Stimulated activated CD8-positive, alpha-beta memory T cell treated with anti-CD3 and anti-CD28 coated beads, Interleukin-2, amount 100 ng/mL, for 1 hour (primary cell): ENCODE measurements at places on chromosomes 16 and 17.

GRCh38 chr17:13510062-13510461 is 91.7 kb downstream of the HS3ST3A1 start:
- DNase-seq: no peak

DNA sequence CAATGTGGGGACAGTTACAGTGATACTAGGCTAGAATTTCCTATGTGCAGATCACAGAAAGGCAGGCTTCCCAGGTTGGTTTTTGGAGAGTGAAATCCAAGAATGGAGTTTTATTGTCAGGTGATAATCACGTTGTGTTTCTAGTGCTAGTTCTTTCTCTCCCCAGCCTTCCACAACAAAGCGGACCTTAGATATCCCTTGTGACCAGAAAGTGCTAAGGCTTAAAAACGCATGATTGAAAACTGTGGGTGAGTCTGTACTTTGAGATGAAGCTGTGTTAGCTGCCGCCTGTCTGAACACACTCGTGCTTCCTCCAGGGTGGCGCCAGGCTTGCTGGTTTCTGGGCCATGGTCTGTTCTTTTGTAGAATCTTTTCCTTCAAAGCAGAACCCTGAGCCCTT is 52.1 kb downstream of the BANP start:
- no peak for DNase-seq

DNA sequence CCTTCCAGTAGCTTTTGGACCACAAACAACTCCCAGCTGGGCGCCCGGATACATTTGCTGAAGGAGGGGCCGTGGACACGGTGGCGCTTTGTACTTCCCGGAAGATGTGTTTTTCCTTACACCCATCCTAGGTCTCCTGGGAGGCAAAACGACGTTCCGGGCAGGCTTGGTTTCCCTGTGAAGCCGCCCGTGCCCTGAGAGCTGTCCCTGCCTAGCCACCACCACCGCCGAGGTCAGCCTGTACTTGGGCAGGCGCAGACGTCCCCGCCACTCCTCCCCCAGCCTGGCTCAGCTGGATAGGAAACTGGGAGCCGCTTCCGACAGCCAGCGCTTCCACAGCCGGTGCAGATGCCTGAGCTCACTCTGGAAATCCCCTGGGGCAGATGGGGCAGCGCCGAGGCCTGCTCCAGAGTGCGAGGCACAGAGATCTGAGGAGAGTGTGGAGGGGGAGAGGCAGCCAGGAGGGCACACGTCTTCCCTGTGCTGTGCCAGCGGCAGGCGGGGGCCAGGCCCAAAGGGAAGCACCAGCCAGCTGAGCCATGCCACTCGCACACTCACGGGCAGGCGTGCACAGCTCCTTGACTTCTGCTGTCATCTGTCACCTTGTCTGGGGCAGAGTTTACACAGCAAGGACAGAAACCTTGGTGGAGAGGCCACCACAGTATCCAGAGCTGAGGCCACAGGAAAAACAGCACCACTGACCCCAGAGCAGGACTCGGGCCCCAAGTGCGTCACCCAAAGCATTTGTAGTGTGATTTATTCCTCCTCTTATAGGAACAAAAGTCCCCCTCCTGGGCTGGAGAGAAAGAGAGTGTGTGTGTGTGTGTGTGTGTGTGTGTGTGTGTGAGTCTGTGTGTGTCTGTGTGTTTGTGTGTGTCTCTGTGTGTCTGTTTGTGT is 3.0 kb downstream of the RHBDF2 start:
- DNase-seq: no peak

DNA sequence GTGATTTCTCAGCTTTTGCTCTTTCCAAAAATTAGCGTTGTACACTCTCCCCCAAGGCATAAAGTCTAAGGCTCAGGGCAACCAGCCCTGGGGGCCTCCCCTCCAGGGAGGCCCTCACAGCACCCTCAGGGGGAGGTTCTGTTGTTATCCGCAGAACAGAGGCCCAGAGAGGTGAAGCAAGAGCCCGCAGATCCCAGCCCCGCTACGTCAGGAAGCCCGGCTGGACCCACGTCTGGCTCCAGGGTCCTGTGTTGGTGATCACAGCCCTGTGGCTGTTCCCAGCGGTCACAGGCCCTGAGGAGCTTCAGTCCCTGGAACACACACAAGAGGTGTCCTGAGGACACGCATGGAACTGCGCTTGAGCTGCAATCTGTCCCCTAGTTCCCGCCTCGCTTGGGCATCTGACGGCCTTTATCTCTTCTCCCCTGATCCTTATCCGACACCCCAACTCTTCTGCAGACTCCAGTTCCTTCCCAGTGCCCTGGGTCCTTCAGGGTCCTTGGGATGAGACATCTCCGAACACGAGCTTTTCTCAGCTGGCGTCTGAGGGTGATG is 1.1 kb upstream of the ZG16B start:
- no peak for DNase-seq

- DNase-seq: no peak
Measured at GRCh38 chr16:87970186-87970585, 19.0 kb downstream of the BANP start.

DNA sequence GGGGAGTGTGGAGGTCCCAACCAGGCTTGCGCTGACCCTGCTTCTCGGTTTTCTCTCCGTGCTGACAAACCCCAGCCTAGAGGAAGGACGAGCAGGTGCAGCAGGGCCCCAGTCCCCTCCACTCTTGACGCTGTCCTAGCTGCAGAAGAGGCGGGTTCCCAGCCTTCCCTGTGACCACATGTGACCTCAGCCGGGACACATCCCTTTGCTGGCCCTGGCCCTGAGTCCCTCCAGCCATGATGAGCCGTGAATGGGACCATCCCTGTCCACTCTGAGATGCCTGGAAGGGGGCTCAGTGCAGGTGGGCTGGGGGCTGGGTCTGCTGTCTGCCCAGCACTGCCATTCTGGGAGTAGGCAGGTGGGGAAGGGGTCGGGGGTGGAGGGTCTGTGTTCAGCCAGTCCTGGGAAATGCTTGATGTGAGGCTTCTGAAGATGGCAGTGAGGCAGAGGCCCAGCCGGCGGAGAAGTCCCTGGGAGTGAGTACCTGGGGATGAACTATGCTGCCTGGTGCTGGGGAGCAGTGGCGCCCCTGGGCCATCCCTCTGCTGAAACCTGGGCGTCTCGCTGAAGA is 1.9 kb upstream of the TUBB3 start:
- no peak for DNase-seq

GRCh38 chr17:56597495-56597990 is 4.0 kb downstream of the NOG start:
- no peak for DNase-seq

GRCh38 chr16:5010576-5011329 is 23.0 kb downstream of the NAGPA start:
- no peak for DNase-seq

DNA sequence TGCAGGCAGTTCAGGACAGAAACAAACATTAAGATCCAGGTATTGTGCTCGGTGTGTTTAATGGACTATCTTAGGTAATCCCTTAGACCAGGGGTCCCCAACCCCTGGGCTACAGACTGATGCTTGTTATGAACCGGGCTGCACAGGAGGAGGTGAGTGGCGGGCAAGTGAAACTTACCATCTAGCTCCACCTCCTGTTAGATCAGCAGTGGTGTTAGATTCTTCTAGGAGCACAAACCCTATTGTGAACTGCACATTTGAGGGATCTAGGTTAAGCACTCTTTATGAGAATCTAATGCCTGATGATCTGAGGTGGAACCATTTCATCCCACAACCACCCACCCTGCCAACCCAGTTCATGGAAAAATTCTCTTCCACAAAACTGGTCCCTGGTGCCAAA is 37.8 kb upstream of the ASIC2 start:
- no peak for DNase-seq

DNA sequence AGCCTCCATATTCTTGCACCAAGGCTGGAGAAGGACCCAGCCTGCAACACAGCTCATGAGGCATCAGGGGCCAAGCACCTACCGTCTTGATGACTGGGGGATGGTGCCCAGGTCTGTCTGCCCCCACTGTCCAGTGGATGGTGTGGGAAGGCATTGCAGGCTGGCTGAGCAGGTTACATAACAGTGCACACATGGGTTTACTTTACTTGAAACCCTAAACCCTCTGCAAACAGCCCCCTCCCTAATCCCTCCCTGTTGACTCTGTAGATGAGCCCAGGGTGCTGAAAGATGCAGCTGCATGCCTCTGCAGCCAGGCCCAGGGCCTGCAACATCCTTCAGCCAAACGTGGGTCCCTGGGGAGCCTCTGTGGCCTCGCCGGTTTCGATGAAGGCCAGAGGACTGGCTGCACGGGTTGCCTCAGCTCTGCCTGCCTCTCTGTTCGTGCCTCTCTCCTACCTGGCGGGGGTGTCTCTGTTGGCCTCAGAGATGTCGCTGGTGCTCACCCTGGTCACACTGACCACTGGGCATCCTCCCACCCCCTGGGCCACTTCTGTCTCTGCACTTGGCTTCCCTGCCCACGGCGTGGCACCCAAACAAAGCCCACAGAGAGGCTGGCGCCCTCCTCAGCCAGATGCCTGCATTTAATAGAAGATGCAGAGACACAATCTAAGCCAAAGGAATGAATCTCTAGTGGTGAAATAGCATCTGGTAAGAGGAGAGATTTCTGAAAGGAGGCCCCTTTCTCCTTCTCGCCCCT is 95.1 kb downstream of the METRNL start:
- DNase-seq: no peak

- DNase-seq: peak; percentile 24
Measured at GRCh38 chr17:8994319-8994718, 27.0 kb upstream of the NTN1 start.

DNA sequence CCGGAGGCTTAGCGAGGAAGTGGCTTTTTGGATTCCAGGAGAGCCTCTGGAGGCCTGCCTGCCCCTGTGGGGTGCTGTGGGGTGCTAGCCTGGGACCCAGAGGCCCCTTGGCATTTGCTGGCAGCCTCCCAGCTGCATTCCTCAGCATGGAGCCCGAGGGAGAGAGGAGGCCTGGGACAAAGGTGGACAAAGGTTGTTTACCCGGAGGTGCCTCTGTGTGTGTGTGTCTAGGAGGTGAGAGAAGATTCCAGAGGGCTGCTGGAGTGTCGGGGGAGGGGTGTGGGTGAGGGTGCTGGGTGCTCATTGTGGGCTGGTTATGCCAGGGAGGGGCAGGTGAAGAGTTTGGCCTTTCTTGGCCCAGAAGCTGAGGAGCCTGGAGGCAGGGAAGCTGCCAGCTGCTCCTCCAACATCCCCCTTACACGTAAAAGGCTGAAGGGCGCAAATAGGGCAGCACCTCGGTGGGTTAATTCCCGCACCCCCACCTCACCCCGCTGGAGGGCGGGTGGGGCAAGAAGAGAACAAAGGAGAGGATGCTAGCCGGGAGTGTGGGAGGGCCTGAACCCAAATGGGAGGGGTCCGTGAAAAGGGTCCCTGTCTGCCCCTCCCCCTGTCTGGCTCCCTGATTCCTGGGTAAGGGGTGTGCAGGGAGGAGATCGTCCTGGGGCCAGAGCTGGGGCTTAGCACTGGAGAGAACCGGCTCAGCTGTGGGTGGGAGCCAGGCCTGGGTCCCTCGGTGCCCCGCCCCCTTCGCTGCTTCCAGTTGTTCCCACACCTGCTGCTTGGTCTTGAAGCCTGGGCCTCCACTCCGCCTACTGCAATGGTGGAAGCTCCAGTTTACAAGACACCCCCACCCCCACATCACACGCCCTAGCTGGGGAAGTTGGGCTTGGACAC is 9.9 kb downstream of the HEXIM2 start:
- no peak for DNase-seq

DNA sequence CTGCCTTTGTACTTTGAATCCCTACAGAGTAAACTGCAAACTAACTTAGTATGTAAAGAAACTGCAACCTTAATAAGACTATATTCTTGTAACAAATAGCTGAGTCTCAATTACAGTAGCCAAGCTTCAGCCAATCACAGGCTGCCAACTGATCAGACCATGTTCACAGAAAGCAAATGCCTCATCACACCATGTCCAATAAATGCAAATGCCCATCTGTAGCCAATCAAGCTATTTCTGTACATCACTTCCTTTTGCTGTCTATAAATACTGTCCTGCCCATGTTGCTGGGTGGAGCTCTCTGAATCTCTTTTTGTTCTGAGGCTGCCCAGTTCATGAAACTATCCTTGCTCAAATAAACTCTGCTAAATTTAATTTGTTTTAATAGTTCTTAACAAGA is 531.7 kb upstream of the TOM1L1 start:
- no peak for DNase-seq

- DNase-seq: no peak
Measured at GRCh38 chr17:74663561-74663960, 40.0 kb upstream of the CD300E start.

DNA sequence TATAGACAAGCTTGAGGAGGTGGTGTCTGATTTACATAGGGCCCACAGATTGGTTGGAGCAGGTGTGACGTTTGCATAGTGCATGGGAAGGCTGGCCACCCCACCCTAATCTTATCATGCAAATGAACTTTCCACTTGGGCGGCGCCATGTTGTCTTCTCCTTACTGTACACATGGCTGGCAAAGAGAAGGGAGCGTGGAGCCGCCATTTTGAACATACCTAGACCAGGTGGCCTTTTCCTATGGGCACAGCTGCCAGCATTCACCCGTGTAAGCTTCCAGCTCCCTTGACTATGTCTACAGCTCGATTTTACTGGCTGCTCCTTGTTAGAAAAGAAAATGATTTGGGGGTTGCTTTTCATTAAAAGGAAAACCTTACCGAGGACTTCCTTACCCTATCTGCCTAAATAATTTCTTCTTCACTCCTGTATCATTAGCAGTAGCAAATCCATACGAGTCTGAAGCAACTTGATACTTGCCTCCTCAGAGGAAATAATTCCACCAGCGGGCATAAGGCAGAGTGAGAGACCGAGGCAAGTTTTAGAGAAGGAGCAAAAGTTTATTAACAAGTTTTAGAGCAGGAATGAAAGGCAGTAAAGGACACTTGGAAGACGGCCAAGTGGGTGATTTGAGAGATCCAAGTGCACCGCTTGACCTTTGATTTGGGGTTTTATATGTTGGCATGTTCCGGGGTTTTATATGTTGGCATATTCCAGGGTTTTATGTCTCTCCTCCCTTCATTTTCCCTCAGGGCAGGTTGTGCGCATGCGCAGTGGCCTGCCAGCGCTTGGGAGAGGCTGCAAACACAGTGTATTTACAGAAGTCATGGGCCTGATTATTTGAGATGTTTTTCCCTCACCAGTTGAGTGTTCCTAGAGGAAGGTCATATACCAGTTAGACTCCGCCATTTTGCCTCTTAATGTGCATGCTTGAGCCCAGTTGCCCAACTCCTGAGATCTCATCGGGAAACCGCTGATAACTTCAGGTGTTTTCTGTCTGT is 65.7 kb downstream of the MARF1 start:
- DNase-seq: no peak

- no peak for DNase-seq
Measured at GRCh38 chr17:80794281-80795089, 197.2 kb upstream of the CHMP6 start.

GRCh38 chr17:5669191-5669590 is 84.9 kb upstream of the NLRP1 start:
- DNase-seq: no peak

DNA sequence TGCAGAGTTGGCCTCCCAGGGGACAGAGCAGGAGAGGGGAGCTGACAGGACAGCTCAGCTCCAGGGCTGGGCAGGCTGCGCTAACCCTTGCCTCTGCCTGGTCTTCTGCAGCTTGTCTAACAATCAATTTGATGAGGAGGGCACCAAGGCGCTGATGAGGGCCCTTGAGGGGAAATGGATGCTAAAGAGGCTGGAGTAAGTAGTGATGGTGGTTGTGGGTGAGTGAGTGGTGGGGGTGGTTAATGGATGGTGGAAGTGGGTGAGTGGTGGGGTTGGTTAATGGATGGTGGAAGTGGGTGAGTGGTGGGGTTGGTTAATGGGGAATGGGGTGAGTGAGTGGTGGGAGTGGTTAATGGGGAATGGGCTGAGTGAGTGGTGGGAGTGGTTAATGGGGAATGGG is 22.0 kb upstream of the CPNE2 start:
- no peak for DNase-seq

- DNase-seq: no peak
Measured at GRCh38 chr16:65121870-65122723, at the start of gene CDH11. Gene CDH11 (minus strand): TSS chr16:65122063. CDS start chr16:65004869, 117,194 bp downstream.
